Pancreas (tissue), 10 donors: ENCODE measurements at places on chromosomes 11 and 22. TPM values are rescaled to one million over a fixed set of nuclear protein-coding genes. Genes with fewer than 3 reads are reported as not detected.
A peak's percentile ranks its signal among the peaks of the same experiment; 100 is the strongest.

The C1QTNF4 gene
- polyA plus RNA-seq, result 1.3 TPM

The GPHA2 gene
- polyA plus RNA-seq, result 4.2 TPM

The TMEM86A gene
- polyA plus RNA-seq, result 1.4 TPM

The GGTLC3 gene
- polyA plus RNA-seq, result 0.61 TPM

The NAALAD2 gene
- polyA plus RNA-seq, result 0.68 TPM

The RAB36 gene
- 3.5 TPM for polyA plus RNA-seq

The MMP10 gene
- polyA plus RNA-seq, result not detected

The SESN3 gene
- polyA plus RNA-seq, result 3.4 TPM

The TEX12 gene
- polyA plus RNA-seq, result 0.19 TPM

The CHRM4 gene
- polyA plus RNA-seq, result 0.66 TPM

DNA sequence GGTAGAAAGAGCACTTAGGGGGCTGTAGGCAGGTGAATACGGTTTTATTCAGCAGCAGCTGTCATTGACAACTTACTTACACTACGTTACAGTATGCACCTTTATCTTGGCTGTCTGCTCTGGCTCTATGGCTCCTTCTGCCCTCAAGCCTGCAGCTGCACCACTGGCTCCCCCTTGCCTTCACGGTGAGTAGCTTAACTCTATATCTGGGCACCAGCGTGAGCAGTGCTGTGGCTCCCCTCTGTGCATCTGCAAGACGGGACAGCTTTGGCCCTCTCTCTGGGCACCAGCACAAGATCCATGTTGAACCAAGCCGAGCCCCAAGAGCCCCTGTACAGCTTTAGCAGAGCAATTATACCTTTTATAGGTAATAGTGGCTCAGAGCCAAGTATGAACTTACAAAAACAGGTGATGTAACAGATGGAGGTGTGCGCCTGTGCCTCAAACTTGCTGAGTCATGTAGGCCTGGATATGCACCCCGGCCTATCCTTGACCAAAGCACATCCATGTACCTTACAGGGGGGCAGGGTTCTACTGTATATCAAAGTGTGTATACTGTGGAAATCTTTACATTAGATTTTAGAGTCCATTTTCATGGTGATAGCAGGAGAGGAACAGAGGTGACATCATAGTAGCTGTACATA lies 96.9 kb upstream of the CTSC start:
- no peak for DNase-seq

DNA sequence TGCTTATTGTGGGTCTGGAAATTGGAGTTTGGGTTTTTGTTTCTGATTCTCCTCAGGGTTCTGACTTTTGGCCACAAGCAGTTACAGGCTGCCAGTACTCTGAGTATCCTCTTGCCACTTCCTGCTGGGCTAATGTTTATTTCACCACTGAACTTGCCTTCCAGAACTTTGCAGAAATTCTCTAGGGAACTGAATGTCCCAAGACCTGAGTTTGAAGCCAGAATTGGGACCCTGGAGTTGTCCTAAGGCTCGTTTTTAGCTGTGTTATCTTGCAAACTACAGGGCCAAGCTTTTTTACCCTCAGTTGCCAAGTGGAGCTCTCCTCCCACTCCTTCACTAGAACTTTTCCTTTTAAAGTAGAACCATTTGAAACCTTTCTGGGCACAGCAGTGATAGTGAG lies 89.9 kb downstream of the FAT3 start:
- no peak for DNase-seq

- DNase-seq, result no peak
These were observed 68.8 kb downstream of the PRDM11 start for GRCh38 chr11:45215098-45215865.

DNA sequence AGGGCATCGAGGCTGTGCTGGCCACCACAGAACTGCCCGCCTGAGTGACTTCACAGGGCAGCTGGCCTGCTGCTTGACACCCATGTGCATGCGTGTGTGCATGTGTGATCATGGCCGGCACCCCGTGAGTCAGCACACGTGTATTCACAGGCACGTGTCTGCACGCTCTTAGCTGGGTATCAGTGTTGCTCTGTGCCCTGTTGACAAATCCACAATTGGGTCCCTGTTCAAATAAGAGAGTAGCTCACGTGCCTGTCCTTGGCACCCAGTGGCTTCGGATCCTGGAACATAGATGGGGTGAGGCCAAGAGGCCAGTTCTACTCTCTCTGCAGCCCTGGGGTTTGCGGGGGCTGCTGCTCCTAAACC lies 14.0 kb downstream of the B3GAT1 start:
- peak; percentile 65 for DNase-seq

DNA sequence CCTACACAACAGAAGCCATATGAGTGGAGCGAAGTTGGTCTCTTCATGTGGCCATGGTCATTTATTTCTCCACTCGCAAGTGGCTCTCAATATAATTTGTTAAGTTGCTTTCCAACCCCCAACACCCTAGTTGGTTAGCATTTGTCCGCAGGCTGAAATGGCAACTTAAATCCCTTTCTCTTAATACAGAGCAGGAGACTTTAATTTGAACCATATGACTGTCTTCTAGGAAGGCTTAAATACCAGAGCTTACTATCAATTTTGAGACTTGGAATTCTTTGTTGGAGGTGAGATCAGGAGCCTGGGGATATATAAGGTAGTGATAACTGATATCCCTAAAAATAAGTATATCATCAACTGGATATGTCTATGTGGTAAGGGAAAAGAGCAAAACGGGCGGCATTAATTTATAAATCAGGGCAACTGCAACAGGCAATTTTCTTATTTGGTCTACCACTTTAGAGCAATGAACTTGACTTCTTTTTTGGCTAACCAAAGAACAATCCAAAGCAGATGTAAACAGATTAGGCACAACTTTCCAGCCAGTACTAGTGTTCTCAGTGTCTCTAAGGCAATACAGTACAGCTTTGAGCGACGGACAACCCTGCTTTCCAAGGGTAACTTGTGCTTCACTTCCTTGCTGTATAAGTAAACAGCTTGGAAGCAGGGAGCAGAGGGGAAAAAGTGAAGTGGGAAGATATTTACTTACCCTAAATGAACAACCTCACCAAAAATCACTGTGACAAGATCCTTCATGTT lies 74.7 kb upstream of the APOA1 start:
- no peak for DNase-seq

DNA sequence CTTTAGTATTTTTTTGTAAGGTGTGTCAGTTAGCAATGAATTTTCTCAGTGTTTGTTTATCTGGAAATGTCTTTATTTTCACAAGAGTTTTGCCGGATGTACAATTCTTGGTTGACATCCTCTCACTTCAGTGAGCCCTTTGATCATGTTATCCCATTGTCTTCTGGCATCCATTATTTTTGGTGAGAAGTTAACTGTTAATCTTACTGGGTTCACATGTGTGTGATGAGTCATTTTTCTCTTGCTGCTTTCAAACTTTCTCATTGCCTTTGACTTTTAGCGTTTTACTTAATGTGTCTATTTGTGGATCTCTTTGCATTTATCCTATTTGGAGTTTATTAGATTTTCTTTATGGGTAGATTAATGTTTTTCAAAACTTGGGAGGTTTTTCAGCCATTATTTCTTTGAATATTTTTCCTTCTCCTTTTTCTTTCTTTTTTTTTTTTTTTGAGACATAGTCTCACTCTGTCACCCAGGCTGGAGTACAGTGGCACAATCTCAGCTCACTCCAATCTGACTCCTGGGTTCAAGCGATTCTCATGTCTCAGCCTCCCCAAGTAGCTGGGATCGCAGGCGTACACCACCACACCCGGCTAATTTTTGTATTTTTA lies 100.5 kb upstream of the RRM1 start:
- no peak for DNase-seq

- DNase-seq, result no peak
These were observed 11.0 kb downstream of the OSBPL5 start for GRCh38 chr11:3154001-3154599.

- no peak for DNase-seq
These were observed 171.7 kb downstream of the TTC28 start for GRCh38 chr22:28507896-28508295.

GRCh38 chr11:112241486-112241885 lies 15.3 kb downstream of the PTS start:
- no peak for DNase-seq

DNA sequence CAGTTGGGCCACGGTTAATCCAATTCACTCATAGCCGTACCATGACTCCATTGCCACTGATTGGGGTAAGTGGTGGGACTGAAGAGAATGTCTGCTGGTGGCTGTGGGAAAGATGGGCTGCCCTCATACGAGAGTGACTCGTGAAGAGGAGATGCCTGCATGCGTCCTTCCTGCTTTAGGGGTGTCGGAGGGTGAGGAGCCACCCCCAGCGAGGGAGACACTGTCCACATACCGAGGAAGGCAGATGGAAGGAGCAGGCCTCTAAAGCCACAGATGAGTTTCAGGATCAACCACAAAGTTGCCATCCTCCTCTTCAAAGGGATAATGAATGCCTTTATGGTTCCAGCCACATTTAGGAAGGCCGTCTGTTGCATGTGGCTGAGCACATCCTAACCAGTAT lies 83.2 kb downstream of the GRIK4 start:
- DNase-seq, result peak; percentile 18

DNA sequence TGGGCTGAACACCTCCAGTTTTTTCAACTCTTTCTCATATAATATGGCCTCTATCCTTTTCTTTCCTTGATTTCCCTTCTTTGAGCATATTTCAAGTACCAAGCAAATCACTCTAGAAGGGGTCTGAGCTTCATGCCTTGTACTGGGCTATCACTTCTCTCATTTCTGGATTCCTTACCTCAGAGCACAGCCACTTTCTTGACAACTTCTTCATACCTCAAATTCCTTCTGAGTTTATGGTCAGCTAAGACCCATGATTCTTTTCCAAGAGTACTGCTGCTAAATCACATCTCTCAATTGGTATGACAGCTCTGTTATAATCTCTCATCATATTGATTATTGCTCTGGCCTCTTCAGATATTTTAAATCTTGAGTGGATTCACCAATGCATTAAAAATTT lies 224.8 kb upstream of the ZBED5 start:
- DNase-seq, result no peak

- no peak for DNase-seq
These were observed 811.4 kb downstream of the BRD1 start for GRCh38 chr22:49015993-49016908.

DNA sequence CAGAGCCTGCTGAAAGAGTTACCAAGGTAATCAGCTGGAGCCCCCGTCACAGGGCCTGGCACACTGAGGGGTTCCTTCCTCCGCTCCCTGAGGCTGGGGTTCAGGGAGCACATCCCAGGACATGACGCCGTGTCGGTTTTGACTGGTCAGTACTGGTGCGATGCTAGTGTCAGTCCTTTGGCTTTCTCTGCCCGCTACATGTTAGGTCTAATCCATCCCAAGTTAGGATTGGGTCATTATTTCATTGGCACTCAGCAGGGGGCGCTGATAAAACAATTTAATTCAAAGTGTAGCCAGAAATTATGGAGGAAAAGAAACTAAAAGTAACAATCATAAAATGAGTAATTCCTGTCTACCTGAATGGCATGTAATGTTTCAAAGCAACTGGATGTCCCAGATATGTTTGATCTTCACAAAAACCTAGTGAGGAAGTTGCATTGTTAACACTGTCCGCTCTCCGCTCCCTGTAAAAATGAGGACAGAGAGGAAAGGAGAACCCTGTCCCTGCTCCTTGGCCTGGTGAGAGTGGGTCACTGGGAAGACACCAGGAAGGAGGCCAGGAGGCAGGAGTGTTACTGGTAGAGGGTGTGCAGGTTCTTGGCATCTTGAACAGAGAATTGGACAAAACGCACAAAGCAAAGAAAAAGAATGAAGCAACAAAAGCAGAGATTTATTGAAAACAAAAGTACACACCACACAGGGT lies 27.1 kb downstream of the TSKU start:
- peak; percentile 53 for DNase-seq

GRCh38 chr11:10021563-10021962 lies 272.5 kb downstream of the SBF2 start:
- DNase-seq, result no peak

DNA sequence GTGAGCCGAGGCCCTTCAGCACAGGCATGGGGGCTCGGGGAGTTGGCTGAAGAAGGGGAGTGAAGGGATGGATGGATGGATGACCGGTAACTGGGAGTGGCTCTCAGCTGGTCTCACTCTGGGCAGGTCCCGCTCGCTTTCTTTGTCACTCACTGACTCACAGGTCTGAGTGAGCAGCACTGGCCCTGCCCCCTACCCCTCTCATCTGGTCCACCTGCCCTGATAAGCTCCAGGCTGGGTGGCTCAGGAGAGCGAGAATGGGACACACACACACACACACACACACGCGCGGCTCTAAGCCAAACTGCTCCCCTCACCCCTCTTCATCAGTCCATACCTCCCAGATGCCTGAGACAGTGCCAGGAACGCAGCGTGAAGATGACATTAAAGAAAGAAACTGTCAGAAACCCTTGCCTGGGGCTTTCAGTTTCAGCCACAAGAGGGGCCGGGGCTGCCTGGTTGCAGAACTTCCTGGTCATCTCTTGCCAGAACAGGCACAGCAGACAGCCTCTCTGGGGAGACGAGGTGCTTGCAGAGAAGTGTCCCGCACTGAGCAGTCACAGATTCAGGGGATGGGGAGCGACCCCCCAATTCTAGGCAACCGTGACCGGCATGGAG lies 16.5 kb upstream of the SHISAL1 start:
- DNase-seq, result no peak

GRCh38 chr11:57081356-57081755 lies 92.6 kb downstream of the OR5AK2 start:
- DNase-seq, result no peak

DNA sequence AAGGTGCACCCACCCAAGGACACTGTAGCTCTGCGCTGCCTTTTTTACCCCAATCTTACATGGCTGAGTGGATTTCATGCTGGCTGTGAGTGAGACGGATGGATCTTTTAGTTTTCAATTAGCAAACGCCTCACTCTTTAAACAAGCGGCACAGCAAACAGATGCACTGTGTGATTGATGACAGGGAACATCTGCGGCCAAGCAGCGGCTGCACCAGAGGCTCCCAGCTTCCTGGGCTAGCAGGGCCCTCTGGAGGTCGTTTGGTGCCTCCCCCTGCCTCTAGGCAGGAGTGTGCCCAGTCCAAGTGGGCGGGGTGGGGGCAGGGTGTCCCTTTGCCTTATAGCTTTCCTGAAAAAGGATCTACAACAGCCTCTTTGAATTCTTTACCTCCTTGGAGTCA lies 2.1 kb upstream of the DRD2 start:
- DNase-seq, result no peak

DNA sequence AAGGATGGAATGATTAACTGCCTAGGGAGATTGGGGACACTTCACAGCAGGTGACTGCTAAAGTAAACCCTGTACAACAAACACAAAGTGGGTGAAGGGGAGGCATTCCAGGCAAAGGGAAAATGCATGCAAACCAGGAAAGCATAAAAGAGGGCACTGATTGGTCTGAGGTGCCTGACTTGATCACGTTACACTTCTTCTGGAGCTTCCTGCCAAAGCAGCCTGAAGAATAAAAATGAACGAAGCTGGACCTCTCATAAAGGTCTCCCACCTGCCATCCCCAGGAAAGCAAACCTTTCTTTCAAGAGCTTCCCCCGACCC lies 46.7 kb upstream of the SCUBE2 start:
- DNase-seq, result no peak

DNA sequence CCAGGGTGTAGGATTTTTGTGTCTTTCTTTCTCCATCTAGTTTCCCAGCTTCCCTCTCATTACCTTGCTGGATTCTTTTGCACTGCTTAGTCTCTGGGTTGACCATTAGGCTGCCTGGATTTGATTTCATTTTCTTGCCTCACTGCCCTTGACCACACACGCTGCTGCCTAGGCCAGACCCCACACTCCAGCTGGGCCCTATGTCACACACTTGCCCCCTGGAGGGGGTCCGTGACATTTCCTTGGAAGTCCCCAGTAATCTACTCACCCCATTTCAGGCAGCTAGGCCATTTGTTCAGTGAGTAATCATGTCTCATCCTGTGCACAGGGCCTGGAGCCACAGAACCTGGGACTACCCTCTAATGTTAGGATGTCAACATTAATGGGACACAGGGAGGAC lies 81.9 kb upstream of the SPON1 start:
- no peak for DNase-seq
